ENCODE measurements at places on chromosomes 2 and 18.
A peak's percentile ranks its signal among the peaks of the same experiment; 100 is the strongest.

- peak; percentile 97 for DNase-seq
Measured at GRCh38 chr18:3447895-3448837, 1.8 kb upstream of the TGIF1 start.

- DNase-seq = no peak
Measured at GRCh38 chr2:70987386-70987785, 7.3 kb downstream of the TEX261 start.

- DNase-seq = no peak
Measured at GRCh38 chr2:230941202-230942180, 16.4 kb upstream of the GPR55 start.

DNA sequence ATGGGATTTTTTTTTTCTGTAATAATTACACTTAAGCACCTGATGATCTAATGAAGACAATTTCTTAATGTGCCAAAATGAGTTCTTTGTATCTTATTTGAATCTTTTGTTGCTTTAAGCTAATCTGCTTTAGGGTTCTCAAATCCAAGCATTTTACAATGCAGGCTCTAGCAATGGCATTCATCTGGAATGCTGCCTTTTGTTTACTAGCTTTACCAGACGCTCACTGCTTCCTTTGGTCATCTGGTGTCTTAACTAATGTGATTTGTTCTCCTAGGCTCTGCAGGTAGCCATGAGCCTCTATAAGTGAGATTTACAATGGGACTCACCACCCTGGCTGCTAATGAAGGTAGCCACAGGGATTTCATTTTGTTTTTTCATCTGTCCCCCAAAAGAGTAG is 100.3 kb downstream of the GREB1L start:
- peak; percentile 76 for DNase-seq

GRCh38 chr2:184597571-184597991 is 748 bp upstream of the ZNF804A start:
- peak; percentile 27 for DNase-seq

GRCh38 chr2:111618226-111618977 is 265.6 kb downstream of the ANAPC1 start:
- no peak for DNase-seq

Measured in neuronal stem cell (in vitro differentiated cells).